Suprapubic skin (tissue), 4 donors: ENCODE measurements at places on chromosomes 16 and 17. TPM values are rescaled to one million over a fixed set of nuclear protein-coding genes. Genes with fewer than 3 reads are reported as not detected.

- no peak for DNase-seq
Measured at GRCh38 chr17:50563092-50563511, 2.6 kb downstream of the CACNA1G start.

- no peak for DNase-seq
Measured at GRCh38 chr17:60902399-60902798, 224.7 kb downstream of the BCAS3 start.

CALB2 gene
- 7.7 TPM for total RNA-seq

DNA sequence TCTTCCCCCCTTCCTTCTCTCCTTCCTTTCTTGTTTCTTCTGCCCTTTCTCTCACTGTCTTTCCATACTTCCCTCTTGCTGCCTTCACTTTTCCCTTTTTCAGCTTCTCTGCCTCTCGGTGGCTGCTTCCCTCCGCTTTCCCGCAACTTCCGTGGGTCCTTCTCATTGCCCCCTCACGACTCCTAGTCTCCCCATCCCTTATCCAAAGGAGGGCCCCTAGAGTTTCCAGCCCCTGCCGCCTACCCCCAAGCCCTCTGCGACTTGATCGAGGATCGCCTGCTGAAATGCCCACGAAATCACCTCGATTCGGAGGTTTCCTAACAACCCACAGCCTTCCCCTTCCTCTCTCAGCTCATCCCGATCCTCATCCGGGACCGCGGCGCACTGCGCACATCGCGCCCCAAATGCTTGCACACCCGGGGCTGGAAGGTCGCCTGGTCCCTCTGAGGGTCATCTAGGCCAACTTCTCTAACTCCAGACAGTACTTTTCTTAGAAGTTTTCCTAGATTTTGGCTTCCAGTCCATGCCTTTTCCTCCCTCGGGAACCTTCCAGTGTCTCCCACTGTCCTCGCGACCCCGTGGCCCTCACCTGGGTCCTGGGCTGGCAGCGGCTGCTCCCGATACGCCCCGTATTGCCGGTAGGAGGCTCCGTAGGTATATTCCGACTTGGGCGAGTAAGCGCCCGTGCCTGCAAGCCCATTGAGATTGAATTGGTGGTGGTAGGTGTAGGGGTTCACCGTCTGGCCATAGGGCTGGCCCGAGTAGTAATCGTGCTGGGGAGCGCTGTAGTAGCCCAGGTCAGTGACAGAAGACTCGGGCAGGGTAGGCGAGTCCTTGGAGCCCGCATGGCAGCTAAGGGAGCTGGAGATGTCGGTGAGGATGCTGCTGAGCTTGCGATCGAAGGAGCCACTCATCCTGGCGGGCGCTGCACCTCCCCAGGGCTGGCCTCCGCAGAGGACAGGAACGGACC lies 654 bp downstream of the DLX3 start:
- peak; percentile 78 for DNase-seq

- DNase-seq, result no peak
Measured at GRCh38 chr16:69115837-69116236, 10.4 kb downstream of the HAS3 start.

GRCh38 chr16:14553447-14553846 lies 76.6 kb downstream of the PARN start:
- no peak for DNase-seq

GRCh38 chr17:32927201-32927723 lies 691 bp upstream of the TMEM98 start:
- no peak for DNase-seq

DNA sequence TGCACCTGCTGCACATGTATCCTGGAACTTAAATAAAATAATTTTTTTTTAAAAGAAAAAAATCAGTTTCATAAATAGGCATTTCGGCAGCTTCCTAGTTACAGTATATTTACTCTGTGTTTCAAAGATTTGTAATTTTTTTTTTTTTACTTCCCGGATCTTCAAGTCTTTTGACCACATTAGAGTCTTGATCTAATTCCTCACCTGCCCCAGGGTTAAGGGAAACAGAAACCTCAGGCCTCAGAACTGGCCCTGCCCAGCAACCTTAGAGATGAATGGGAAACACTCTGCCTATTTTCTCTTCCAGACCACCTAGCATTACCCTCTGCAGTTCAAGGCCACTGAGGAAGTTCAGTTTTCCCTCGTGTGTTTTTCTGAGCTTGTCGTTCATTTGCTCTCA lies 304.0 kb downstream of the MAF start:
- no peak for DNase-seq

PRKCB gene
- 7.7 TPM for total RNA-seq

MLKL gene
- 7.2 TPM for total RNA-seq

SPN gene
- total RNA-seq, result 2.2 TPM

GRCh38 chr17:67689534-67690177 lies 28.1 kb upstream of the NOL11 start:
- no peak for DNase-seq

GRCh38 chr17:4101759-4102405 lies 40.9 kb downstream of the ZZEF1 start:
- no peak for DNase-seq

- DNase-seq, result no peak
Measured at GRCh38 chr16:61274211-61274610, 762.0 kb downstream of the CDH8 start.

DNA sequence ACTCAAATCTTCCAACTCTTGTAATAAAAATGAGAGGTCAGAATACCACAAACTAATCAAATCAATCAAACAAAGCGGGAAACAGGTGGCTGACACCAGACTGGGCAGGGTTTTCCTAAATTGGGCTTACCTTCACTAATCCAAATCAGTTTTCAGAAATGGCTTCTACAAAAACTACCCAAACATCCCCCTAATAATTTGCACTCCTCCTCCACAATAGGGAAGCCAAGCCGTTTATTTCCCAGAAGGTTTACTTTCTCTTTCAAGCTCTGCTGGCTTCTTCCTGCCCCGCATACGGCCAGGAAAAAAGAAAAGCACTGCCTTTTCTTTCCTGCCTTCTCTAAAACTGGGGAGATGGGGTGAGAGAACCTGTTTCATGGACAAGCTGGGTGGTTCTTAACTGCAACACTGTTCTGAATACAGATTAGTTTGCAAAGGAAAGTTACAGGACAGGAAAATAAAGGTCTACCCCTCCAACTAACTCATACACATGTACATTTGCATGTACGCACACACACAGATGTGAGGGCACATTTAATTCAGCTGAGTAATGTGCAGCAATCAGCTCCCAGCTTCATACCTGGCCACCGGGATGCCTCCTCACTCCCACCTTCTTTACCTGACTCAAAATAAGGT lies 9.2 kb downstream of the STAT3 start:
- no peak for DNase-seq

GRCh38 chr16:77059446-77059845 lies 131.5 kb upstream of the MON1B start:
- no peak for DNase-seq

DNA sequence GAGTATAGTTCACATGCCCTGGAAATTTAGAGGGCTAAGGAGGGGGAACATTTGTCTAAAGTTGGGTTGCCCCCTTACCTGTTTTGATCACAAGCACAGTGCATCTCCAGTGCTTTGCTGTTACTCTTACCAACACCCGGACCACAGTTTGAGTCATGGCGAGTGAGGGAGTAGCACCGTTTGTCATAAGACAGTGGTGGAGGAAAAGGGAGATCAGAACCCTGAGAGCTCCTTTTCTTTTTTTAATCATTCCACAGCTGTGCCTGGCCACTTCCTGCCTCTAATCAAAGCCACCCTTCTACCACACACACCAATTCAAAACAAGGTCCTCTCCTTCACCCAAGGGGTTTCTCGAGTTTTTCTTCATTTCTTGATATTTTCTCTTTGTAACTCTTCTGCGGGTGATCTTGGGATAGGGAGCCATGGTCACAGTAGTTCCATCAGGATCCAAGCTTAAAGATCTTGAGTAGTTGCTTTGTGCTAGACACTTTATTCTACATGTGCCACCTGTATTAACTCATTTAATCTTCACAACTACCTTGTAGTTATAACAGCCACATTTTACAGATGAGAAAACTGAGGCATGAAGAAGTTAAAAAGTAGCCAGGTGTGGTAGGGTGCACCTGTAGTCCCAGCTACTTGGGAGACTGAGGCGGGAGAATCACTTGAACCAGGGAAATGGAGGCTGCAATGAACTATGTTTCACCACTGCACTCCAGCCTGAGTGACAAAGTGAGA lies 5.0 kb upstream of the MYL4 start:
- no peak for DNase-seq
